ENCODE measurements at places on chromosomes 12 and 14.

- DNase-seq, result no peak
These were observed 52.2 kb downstream of the GOLGA5 start for GRCh38 chr14:92846162-92846897.

DNA sequence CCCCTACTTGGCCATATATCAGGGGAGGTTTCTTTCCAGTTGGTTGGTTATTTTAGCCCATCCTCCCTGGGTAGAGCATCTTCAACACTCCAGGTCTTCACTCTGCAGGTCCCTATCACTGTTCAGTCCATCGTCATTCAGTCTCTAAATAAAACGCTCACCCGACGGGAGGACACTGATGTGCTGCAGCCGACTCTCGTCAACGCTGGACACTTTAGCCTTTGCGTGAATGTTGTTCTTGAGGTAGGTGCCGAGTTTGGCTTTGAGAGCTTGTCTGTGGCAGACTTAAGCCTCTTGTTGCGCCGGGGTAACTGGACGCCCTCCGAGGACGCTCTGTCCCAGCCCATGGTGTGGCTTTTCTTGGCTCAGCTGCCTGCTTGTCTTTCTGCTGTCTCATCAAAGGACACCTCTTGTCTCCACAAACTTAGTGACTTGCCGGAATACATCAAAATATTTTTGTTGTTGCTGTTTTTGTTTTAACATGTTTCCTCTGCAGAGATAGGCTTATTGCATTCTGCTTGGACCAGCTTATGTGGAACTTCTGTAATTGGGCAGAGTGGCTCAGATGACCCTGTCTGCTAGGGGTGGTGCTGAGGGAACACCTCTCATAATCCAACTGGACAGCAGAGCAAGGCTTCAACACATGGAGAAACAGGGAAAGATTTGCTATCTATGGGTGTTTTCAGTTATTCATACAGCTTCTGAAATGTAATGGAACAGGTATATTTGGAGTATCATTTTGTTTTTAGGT is 26.5 kb downstream of the TCTN1 start:
- no peak for DNase-seq

DNA sequence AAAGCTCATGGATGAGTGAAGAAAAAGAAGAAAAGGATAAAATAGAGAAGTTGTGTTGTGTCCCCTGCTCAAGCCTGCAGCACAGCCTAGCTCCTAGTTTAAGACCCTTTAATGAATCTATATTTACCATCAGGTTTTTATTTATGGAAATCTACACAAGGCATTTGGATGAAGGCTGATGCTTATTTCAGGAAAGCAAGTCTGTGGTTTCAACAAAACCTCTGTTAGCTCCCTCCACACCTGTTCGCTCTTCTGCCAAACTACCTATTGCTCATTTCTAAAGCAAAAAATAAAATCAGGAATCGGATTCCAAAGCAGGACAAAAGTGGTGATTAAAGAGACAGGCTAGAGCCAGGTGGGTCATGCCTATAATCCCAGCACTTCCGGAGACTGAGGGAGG is 18.9 kb upstream of the MAP3K9 start:
- peak; percentile 20 for DNase-seq

DNA sequence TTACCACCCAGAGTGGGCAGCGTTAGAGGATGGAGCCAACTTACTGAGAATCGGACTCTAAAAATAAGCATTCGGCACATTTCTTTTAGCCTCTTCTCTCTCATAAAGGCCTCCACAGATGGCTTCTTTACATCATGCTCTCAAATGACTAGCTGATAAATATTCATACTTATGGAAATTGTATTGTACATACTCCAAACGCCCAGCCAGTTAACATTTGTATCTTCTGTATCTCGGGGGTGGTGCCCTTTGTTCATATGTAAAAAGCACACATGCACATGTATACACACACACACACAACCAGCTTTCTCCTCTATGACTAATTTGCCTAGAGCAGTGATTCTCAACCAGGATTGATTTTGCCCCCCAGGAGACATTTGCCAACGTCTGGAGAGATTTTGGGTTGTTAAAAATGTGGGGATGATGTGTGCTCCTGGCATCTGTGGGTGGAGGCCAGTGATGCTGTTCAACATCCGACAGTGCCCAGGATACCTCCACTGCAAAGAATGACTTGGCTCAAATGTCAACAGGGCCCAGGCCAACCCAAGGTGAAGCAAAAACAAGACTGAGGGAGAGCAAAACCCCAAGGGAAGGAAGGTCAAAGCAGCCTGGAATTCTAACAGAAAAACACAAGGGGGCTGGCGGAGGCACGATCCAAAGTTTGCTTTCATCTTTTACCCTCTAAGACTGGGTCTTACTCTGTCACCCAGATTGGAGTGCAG is 15.2 kb upstream of the CDK2AP1 start:
- no peak for DNase-seq

DNA sequence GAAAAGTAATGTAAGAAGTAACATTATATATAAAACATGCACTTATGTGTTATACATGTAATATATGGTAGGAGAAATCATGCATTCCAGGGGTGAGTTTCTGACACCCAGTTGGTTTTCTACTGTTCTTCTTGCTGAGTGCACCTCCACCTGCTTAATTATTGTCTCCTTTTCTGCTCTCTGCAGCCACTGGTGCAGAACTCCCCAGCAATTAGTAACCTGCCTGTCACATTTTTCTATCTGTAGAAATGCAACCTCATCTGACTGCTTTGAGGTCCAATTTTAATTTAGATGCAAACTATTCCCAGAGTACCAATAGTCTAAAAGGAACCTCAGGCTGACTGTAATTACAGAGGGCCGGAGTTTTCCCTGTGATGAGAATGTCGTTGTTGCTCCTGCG is 842.1 kb downstream of the AACS start:
- no peak for DNase-seq

DNA sequence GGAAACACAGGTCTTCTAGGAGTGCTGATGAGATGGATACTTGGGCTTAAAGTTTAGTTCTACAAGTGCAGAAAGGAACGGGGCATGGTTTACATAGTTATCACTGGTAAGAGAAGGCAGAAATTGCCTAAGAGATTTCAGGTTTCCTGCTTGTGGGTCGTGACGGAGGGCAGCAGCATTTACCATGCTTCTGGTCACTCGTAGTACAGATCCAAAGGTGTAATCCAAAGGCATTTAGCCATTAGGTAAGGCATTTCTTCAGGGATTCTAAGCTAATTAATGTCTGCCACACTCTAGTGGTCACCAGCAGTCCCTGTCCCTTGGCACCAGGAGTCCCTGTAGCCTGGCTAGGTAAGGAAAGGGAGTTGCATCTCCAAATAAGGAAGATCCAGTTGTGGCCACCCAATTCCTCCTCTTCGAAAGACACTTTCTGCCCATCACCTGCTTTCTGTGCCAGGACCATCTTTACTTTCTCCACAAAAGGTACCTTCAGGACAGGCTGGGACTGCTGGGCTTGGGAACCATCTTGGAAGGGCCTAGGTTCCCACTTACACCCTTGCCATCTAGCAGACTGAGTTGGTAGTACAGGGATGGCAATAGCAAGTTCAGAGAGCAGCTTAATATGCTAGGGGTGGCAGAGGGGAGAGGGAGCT is 1.5 kb downstream of the GSTZ1 start:
- no peak for DNase-seq

GRCh38 chr12:99917711-99918402 is 66.9 kb downstream of the ANKS1B start:
- no peak for DNase-seq

GRCh38 chr14:68333262-68333661 is 459.6 kb downstream of the ZFP36L1 start:
- no peak for DNase-seq

DNA sequence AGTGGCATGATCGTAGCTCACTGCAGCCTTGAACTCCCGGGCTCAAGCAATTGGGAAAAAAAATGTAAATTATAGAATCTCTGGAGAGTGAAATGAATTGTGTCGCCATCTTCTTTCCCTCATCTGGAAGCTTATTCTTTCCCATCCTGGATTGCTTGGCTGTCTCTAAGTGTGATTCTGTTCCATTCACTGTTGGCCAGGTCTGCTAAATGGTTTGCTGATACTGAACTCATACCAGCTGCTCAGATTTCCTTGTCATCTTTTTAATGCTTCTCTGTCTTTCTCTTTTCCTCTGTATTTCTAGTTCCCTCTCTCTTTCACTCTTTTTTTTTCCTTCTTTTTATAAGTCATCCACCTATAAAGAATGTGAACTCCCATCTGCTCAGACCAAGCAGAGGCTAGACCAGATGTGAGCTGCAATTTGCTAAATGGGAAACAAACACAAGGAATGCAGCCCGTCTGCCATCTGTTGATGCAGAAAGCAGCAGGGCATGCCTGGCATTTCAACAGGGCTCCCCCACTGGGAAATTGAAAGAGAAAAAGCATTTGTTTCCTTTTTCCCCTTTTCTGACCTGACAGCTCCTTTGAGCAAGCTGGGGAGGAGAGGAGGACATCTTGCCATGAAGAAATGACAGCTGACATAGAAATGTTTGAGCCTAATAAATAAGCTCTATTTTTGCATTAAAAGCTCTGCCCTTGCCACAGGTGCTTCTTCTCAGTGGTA is 1823.6 kb upstream of the FLRT2 start:
- peak; percentile 99 for DNase-seq

- peak; percentile 88 for DNase-seq
These were observed 18.6 kb downstream of the ZDHHC17 start for GRCh38 chr12:76782526-76782925.

GRCh38 chr14:104694991-104695659 is 5.7 kb downstream of the INF2 start:
- no peak for DNase-seq
